ENCODE measurements at places on chromosomes 7 and 10. TPM values are rescaled to one million over a fixed set of nuclear protein-coding genes. Genes with fewer than 3 reads are reported as not detected.

GRCh38 chr7:156836443-156836842 is 56.5 kb downstream of the LMBR1 start:
- H3K4me1 ChIP-seq = no peaks in the 10 kb centered on the region
- no peaks in the 10 kb centered on the region for H3K36me3 ChIP-seq
- H3K27me3 ChIP-seq = no peaks in the 10 kb centered on the region
- no peak overlapping the region for H3K4me3 ChIP-seq
- no peak for DNase-seq

- no peak overlapping the region for H3K4me3 ChIP-seq
- peak overlapping the region; percentile 69 for H3K27ac ChIP-seq
- peak; percentile 64 for DNase-seq
- H3K4me1 ChIP-seq = peaks cover 7% of the 10 kb centered on the region
- no peaks in the 10 kb centered on the region for H3K36me3 ChIP-seq
Observed at GRCh38 chr10:75971402-75972211, 540.2 kb downstream of the LRMDA start.

- DNase-seq = no peak
- H3K27ac ChIP-seq = no peak overlapping the region
- H3K27me3 ChIP-seq = no peaks in the 10 kb centered on the region
Observed at GRCh38 chr7:47535035-47535703, 46.7 kb downstream of the TNS3 start.

DNA sequence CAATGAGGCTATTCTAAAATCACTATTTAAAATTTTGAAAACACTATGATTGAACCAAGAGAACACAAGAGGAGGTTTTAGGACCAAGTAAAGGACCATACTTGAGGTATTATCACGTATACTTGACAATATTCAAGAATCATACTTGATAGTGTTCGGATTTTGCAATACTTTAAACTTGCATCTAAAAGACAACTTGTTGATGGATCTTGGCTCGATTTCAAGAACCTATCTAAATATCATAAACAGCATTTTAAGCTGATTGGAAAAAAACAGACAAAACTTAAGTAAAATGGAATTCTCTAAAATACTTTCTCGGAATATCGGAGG is 1.3 kb downstream of the NAMPT start:
- H3K27me3 ChIP-seq = no peaks in the 10 kb centered on the region
- H3K36me3 ChIP-seq = no peaks in the 10 kb centered on the region
- H3K27ac ChIP-seq = peak overlapping the region; percentile 97
- H3K4me1 ChIP-seq = no peaks in the 10 kb centered on the region
- H3K4me3 ChIP-seq = peak overlapping the region; percentile 64
- no peak for DNase-seq

GRCh38 chr7:101644879-101645278 is 15.8 kb upstream of the MYL10 start:
- H3K4me3 ChIP-seq = no peak overlapping the region
- no peaks in the 10 kb centered on the region for H3K4me1 ChIP-seq
- no peaks in the 10 kb centered on the region for H3K27me3 ChIP-seq
- H3K27ac ChIP-seq = no peak overlapping the region

DNA sequence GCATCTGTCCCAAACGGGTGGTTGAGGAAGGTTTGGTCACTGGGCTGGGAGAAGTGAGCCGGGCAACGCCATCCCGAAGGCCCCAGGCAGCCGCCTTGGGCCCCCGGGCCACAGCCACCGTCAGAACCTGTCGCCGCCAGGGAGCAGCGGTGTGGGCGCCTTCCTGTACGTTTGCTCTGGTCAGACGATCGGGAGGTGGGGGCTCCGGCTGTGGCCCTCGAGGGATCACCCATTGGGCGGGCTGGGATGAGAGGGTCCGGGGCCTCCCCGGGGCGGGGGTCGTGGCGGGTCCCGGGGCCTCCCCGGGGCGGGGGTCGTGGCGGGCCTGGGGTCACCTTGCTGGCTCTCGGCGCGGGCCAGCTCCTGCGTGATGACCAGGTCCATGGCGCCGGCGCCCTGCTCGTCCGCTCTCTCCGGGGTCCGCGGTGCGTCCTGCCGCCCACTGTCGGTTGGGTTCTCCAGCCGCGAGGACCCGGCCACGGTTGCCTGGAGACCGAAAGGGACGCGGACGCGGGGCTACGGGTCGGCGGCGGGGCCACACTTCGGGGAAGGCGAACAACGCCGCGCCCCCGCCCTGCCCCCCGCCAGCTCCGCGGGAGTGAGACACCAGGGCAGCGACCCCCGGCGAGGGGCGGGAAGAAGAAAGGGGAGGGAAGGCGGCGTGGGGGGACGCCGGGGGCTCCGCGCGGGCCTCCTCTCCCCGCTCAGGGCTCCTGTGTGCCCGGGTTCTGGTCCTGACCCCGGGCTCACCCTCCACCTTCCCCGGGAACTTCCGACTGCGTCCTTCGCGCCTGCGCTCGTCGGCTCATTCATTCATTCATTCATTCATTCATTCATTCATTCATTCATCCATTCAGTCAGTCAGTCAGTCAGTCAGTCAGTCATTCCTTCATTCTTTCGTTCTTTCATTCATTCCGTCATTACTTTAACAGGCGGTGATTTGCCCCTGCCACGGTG is at the start of gene CFAP46:
CFAP46 (minus strand) TSS at position 470 of the 957 bp plus-strand sequence; CDS start at position 384, 86 bp downstream.
- no peak within 1 kb of the TSS for H3K27ac ChIP-seq
- DNase-seq = no peak
- H3K4me1 ChIP-seq = no peaks in the 10 kb centered on the region
- H3K27me3 ChIP-seq = no peaks in the 10 kb centered on the region
- peak within 1 kb of the TSS; percentile 28 for H3K4me3 ChIP-seq
- no peaks in the 10 kb centered on the region for H3K36me3 ChIP-seq

- no peaks in the 10 kb centered on the region for H3K36me3 ChIP-seq
- H3K27ac ChIP-seq = no peak overlapping the region
- no peak overlapping the region for H3K4me3 ChIP-seq
- H3K27me3 ChIP-seq = no peaks in the 10 kb centered on the region
- DNase-seq = no peak
Observed at GRCh38 chr7:106731646-106732444, 70.9 kb upstream of the CCDC71L start.

DNA sequence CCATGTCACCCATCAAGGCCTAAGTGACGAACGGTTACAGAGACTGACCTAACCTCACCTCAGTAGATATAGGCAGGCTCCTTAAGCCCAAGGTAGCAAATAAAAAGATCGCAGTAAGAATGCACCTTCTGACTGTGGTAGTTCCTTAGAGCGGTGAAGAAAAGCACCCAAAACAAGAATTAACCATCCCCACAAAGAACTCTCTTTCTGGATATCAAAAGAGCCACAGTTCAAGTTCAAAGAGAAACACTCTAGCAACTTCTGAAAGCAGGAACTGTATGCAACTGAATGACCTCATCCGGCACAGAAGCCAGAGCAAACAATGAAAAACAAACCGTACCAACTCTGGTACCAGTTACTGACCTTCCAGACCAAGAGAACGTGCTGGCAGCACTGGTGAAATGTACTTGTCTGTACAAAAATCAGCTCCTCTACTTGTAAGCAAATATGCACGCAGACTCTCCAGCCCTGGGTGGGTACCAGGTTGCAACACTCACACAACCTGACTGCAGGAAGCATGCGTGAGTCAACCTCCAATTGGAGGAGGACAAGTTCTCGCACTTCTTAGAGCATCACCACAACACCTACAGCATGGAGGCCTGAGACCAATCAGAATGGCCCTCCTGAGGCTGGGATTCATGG is 202.7 kb downstream of the FAM107B start:
- no peaks in the 10 kb centered on the region for H3K27me3 ChIP-seq
- H3K27ac ChIP-seq = no peak overlapping the region
- H3K4me3 ChIP-seq = no peak overlapping the region
- no peaks in the 10 kb centered on the region for H3K4me1 ChIP-seq
- no peak for DNase-seq

DNA sequence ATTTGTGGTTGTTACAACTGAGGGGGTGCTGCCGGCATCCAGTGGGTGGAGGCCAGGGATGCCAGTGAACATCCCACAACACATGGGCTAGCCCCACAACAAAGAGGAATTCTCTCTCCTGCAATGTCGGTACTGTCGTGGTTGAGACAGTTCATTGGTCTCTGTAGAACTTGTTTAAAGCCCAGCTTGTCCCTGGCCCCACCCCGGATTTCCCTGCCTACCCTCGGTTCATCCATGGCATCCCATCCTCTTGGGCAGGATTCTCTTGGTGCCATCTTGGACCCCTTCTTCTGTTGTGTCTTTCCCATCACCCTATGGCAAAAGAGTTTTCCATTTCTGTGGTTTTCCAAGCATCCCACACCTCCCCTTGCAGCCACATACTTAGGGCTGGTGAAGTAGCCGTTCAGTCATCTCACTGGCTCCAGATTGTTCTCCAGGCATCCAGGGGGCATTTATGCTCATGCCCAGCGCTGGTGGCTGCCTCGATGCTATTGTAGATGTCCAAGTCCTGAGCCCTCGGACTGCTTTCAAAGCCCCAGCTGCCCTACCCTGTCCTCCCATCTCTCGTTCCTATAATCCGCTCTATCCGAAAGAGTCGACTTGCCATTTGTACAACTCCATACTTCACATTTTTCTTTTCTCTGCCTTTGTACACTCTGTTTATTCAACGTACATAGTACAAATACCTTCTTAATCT is 39.2 kb downstream of the MGMT start:
- DNase-seq = no peak
- H3K27ac ChIP-seq = no peak overlapping the region
- H3K36me3 ChIP-seq = no peaks in the 10 kb centered on the region
- H3K4me1 ChIP-seq = no peaks in the 10 kb centered on the region
- H3K27me3 ChIP-seq = no peaks in the 10 kb centered on the region

NUB1 gene
- total RNA-seq = 40.1 TPM

BRAT1 gene
- 37.9 TPM for total RNA-seq
